Choroid plexus epithelial cell (primary cell): ENCODE measurements at places on chromosomes 6 and 20.

GRCh38 chr20:64222851-64223525 lies 32.6 kb upstream of the PCMTD2 start:
- DNase-seq = no peak

GRCh38 chr20:45067558-45067957 lies 33.4 kb downstream of the KCNS1 start:
- DNase-seq = peak; percentile 20

- DNase-seq = no peak
Measured at GRCh38 chr20:45407783-45408645, at the start of gene DBNDD2. DBNDD2 (plus strand) TSS chr20:45408289; CDS start chr20:45408468, 179 bp downstream.

- peak; percentile 89 for DNase-seq
Measured at GRCh38 chr20:8131598-8132483, at the start of gene PLCB1. PLCB1 (plus strand) TSS chr20:8132266; CDS start chr20:8132652, 386 bp downstream.
